IPS DF 6.9 (cell line): ENCODE measurements at places on chromosomes 1 and 21.

DNA sequence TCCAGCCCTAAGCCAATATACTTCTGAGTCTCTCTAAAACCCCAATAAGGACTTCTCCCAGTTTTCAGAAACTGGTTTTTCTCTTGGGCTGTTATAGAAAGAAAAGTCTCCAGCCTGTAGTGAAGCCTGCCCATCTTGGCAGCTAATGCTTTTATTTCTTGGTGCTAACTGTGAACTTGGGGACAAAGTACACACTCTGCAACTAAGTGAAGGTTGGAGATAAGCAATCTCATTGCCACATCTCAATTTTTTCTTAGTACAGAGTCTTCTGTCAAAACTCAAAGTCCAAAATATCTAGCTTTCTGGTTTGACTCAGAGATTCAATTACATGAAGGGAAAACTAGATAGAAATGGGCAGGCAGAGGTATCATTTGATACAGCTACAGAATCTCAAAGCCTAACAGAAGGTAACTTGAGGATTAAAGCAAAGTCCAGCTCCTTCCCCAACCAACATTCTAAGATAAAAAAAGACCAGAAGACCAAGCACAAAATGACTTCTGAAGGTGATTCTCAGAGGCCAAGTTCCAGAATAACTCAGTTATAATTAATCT lies 14.0 kb downstream of the AK2 start:
- no peak for DNase-seq

- DNase-seq, result no peak
These were observed 219.5 kb downstream of the TPR start for GRCh38 chr1:186155594-186155993.

DNA sequence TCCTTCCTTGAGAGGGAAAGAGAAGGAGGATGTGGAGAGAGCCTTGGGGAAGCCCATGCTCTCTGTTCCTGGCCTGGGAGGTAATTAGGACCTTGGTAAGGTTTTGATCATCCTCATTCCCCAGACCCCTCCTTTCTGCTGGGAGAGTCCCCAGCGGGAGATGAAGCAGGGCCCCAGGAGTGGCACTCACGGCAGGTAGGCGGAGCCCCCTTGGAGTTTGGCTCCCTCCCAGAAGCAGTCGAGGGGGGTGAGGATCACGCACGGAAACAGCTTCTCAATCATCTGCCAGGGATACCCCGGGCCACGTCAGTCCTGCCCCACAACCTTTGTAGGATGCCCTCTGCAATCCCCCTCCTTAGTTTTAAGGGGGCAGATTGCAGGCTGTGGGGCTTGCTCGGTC lies 11.5 kb downstream of the PTCH2 start:
- no peak for DNase-seq

GRCh38 chr1:56754708-56755479 lies 64.3 kb downstream of the FYB2 start:
- DNase-seq, result no peak

DNA sequence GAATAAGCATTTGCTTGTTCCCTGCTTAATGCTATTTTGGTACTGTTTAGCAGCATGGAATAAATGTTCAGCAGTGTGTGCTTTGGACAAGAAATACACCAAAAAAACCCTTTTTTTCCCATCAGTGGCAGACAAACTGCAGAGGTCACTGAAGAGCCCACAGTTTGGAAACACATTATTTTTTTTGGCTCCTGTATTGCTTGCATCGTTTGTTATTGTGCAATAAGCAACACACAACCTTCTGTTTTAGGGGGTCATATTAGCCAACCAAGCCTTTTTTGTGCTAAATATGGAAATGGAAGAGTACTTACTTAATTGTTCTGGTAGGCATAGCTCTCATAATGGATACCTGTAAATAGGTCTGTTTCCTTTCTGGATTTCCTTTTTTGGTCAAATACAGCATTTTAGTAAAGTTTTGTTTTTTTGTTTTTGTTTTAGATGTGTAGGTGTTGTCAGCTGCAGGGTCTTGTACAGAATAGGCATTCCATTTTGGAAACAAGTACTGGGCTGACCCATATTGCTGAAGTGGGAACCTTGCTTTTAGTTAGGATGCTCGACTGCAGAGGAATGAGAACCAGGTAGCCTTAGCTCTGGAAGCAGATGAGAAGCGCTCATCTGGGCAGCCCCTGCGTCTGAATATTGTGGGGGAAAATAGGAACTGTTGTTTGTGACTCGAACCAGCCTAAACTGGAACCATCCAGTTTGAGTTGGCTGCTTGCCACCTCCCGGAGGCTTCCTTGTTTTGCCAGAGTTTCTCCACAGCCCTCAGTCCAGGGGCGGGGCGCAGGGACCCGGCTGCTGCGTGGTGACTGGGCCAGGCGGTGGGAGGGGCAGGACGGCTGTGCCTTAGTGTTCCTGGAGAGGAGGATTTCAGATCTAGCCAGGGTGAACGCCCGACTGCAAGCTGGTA lies 38.4 kb downstream of the SPEN start:
- DNase-seq, result peak; percentile 50

GRCh38 chr1:85180869-85181268 lies 19.9 kb downstream of the SYDE2 start:
- no peak for DNase-seq

- DNase-seq, result no peak
These were observed 34.5 kb upstream of the MAP1LC3C start for GRCh38 chr1:242033447-242033846.

- no peak for DNase-seq
These were observed 141.5 kb upstream of the VAMP3 start for GRCh38 chr1:7629465-7630195.

GRCh38 chr1:79079770-79080169 lies 73.2 kb upstream of the ADGRL4 start:
- peak; percentile 16 for DNase-seq

DNA sequence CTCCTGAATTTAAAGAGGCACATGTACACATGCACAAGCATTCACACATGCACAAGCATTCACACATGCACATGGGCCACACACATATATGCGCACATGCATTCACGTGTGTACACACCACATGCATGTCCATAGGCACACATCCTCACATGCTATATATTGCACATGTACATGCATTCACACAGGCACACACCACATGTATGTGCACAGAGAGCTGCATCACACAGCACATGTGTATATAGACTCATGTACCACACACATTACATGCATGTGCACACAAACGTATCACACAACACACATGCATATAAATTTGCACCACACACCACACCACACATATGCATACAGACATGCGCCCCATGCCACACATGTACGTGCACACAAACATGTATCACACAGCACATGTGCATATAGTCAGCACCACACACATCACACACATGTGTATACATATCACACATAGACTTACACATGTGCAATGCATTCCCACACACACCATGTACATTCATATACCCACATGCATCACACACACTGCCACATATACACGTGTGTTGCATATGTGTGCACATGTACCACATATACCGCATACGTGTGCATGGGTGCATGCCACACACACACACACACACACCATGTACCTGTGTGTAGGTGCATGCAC lies 54.6 kb upstream of the COL18A1 start:
- no peak for DNase-seq

- no peak for DNase-seq
These were observed 5.1 kb upstream of the HMGCS2 start for GRCh38 chr1:119773711-119774241.

GRCh38 chr1:4310396-4310923 lies 343.9 kb upstream of the AJAP1 start:
- DNase-seq, result no peak

DNA sequence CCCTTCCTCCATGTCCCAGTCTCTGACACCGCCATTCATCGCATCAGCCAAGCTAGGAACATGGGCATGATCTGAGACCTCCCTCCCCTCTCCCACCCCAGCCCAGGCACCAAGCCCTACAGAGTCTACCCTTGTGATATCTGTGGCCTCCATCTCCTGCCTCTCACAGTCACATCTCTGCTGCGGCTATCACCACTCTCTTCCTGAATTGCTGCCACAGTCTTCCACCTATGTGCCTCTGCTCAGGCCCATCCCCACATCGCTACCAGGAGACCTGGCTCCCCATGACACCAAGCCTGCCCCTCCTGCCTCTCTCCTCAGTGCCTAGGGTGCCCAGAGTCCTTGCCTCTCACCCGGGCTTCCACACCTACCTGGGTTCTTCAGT lies 82.7 kb upstream of the BCAR3 start:
- DNase-seq, result no peak

- DNase-seq, result no peak
These were observed 436.4 kb downstream of the PTBP2 start for GRCh38 chr1:97157991-97158390.

GRCh38 chr21:44601596-44602462 lies 1.4 kb downstream of the KRTAP10-7 start:
- DNase-seq, result no peak

DNA sequence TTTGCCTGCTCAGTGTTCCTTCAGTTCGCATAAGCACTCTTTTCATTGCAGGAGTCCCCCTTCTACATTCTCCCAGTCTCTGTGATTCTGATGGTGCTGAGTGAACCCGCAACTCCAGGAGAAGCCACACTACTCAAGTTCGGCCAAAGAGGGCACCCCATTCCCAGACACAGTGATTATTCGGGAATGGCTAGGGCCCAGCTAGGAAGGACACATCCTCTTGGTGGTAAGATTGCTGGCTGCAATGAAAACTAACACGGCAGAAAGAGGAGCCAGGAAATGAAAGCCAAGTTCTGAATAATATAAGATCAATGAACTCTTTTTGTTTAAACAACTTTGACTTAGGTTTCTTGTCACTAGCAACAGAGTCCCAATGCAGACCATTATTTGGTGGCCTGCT lies 14.9 kb downstream of the CREG1 start:
- DNase-seq, result peak; percentile 58

GRCh38 chr1:112708002-112708448 lies 1.1 kb upstream of the RHOC start:
- DNase-seq, result no peak
